ENCODE measurements at places on chromosomes 11 and 22. TPM values are rescaled to one million over a fixed set of nuclear protein-coding genes. Genes with fewer than 3 reads are reported as not detected.

Gene GGTLC3
- total RNA-seq, result not detected

Gene HEPHL1
- total RNA-seq, result not detected

Gene SYCE3
- not detected for total RNA-seq

Gene SNX32
- not detected for total RNA-seq

Gene KRTAP5-10
- not detected for total RNA-seq

Gene RGL4
- not detected for total RNA-seq

Data from mammary microvascular endothelial cell (primary cell).